M059J (cell line): ENCODE measurements at places on chromosomes 12 and 14.

DNA sequence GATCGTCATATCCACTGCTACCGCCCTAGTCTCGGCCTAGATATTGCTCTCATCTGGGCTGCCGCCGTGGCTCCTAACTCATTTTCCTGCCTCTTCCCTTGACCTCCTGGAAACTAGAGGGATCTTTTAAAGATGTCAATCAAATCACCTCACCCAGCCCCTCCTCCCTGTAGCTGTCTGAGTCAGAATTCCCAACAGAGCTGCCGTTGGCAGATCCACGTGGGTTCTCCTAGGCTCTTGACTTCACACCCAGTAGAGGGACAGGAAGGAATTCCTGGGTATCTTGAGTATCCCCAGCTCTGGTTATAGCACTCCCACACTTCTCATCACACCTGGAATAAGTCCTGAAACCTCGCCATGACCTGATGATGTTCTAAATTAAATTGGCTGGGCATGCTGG is 11.9 kb downstream of the TGFB3 start:
- peak; percentile 36 for DNase-seq

DNA sequence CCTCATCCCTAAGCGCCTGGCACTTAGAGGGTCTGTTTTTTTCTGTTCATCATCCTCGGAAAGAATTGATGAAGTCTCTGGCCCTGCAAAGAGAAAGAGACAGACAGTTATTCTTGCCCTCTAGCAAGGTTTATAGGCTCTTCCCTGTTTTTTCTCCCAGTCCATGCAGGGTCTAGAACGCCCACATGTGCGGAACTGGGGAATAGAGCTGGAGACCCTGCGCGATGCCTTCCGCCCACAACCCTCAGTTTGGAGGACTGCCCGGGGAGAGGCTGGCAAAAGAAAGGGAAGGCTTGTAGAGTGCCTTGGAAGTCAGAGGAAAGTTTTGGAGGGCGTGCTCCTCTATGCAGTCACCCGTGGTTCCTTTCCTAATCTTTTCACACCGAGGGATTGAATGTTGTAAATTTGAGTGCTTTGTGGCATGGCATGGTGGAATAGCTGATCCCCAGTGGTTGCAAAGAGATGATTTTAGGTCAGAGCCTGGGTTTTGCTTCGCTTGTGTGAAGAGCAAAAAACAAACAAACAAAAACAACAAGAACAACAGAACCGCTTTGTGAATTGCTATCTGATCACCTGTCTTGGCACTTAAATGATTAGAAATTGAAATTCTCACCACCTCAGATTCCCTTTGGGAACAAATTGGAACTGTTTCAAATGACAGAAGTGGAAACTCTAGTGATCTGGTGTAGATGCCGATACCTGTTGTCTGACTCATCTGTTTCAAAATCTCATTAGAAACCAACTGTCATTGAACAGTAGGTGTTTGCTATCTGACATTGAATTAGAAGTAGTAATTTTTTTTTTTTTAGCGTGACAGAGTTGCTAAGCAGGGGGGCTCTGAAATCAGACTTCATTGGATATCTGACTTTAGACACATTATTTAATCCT is 947 bp downstream of the GAS2L3 start:
- peak; percentile 57 for DNase-seq

- no peak for DNase-seq
These were observed 20.7 kb downstream of the SLC7A8 start for GRCh38 chr14:23162800-23163199.

GRCh38 chr14:66920196-66920595 is 269.0 kb upstream of the GARIN2 start:
- peak; percentile 16 for DNase-seq
